ENCODE measurements at places on chromosomes 5 and 9.

GRCh38 chr5:92836855-92837755 lies 743.9 kb downstream of the NR2F1-AS1 start:
- peak; percentile 27 for DNase-seq

DNA sequence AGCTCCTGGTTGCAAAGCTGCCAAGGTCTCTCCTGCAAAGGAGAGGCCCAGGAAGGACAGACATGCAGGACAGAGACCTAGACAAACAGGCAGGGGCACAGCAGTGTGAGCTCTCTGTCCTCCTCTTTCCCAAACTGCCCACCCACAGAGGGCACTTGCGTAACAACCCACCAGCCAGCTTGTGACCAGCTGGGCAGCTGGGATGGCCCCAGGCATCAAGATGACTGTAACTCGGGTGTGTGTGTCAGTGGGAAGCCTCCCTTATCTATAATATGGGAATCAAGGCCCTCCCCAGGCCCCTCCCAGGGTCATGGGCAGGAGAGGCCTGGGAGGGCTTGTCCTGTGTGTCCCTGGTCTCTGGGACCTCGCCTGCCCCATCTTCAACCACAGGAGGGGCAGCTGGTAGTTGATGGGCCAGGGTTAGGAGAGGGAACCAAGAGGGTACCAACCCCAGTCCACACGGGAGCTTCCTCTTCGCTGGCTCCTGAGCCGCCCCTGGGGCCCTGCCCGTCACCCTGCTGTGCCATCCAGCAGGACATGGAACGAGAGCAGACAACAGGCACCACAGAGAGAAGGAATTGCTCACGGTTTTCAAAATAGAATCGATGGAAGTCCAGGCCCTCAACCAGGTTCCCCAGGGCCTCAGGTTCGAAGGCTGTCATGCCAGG lies 37.9 kb downstream of the SLC6A7 start:
- no peak for DNase-seq

DNA sequence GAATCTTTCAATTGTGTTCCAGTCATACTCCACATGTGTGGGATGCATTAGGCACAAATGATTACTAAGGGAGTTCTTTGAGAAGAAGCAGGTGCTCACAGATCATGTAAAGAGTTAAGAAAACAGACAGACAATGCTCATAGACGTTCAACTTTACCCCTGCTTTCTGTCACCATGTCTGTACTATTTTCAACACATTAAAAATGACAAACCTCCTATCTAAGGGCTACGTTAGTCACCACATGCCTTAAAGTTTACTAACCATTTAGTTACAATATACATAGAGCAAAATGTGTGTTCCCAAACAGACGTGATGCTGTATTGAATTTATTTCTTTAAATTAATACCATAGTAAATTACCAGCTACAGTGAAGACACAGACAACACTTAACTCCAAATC lies 435.9 kb downstream of the HCN1 start:
- DNase-seq: no peak

- DNase-seq: no peak
Observed at GRCh38 chr5:137212471-137212870, 286.7 kb downstream of the SPOCK1 start.

DNA sequence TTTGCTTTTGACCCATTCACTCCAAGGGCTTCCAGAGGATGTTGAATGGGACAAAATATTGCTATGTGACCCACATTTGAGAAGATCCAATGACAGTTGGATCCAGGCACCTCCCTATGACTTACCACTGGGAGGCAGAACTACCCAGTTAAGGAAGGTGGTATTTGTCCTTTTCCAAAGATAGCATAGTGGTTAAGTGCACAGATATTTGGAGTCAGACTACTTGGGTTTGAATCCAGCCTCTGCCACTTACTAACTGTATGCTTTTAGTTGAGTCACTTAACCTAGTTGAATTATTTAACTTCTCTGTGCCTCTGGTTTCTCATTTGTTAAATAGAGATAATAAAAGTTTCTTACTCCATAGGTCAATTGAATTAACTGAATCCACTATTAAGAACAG lies 74.5 kb upstream of the PALM2AKAP2 start:
- no peak for DNase-seq

GRCh38 chr9:72349240-72349639 lies 15.8 kb downstream of the ZFAND5 start:
- DNase-seq: no peak

- no peak for DNase-seq
Observed at GRCh38 chr9:88196142-88196790, 58.0 kb upstream of the SPATA31C2 start.

DNA sequence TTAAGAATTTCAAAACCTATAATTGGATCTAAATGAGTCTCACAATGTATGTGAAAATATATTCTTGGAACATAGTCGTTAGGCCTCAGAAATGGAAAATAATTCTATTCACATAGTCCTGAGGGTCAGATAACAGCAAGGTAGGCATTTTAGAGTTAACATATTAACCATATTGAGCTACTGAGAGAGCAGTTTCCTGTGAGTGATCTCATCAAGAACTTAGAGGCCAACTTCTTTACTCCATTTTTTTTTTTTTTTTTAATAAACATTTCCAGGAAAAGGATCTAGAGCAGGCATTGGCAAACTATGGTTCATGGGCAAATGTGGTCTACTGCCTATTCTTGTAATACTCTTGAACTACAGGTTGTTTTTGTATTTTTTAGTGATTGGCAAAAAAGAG lies 26.6 kb downstream of the RAB24 start:
- no peak for DNase-seq

- no peak for DNase-seq
Observed at GRCh38 chr9:20220286-20220685, 402.0 kb downstream of the MLLT3 start.

DNA sequence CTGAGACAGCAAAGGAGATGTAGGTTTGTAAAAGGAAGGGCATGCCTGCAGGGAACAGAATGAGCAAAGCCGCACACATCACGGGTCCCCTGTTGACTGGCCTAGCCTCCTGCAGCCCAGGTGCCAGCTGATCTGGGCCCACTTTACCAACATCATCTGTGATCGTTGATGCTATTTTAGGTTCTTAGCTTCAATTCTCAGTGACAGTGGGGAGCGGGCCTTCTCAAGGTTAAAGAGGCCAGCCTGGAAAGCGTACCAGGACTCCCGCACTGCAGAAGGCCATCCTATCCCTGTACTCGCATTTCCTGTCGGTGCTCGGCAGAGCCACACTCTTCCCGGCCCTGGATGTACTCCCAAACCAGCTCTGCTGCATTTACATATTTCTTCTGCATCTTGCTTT lies 213.5 kb upstream of the IRX1 start:
- DNase-seq: no peak

- no peak for DNase-seq
Observed at GRCh38 chr5:132510076-132510475, 19.5 kb upstream of the IRF1 start.

GRCh38 chr9:8821910-8822666 lies 1022.5 kb upstream of the DMAC1 start:
- no peak for DNase-seq

DNA sequence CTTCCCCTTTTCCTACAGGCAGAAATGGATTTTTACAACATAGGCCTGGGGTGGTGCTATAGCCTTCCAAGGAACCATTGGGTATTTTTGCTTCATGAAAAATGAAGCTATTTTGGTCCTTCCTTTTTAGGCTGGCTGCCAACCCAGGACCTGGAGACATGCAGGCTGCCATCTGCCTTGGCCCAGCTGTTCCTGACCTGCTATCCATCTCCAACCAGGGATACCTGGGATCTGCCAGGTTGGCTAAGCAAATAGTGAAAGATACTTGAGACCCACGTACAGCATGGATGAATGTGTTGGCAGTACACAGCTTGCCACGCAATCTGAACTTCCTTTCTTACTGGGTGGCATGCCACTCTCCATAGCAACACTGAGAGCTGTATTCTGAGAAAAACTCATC lies 31.1 kb downstream of the MRPS27 start:
- no peak for DNase-seq

GRCh38 chr9:105861972-105862371 lies 167.6 kb downstream of the TMEM38B start:
- no peak for DNase-seq

DNA sequence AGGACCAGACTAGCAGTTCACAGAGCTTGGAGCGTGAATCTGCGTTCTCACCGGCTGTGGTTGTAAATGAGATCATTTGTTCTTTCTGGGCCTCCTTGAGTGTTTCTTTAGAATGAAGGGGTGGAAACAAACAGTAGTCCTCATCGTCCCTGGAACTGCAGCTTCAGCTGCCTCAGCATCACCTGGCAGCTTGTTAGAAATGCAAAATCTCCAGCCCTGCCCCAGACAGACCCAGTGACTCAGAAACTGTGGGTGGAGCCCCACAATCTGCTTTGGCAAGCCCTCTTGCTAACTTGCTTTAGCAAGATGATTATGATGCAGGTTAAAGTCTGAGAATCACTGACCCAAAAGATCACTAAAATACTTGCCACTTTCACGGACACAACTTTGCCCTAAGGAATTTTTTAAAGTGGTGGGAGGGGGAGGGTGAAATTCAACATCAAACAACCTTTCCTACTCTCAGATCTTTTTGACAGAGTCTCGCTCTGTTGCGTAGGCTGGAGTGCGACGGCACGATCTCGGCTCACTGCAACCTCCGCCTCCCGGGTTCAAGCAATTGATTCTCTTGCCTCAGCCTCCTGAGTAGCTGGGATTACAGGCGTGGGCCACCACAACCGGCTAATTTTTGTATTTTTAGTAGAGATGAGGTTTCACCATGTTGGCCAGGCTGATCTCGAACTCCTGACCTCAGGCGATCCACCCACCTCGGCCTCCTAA lies 86.0 kb downstream of the BRINP1 start:
- no peak for DNase-seq

DNA sequence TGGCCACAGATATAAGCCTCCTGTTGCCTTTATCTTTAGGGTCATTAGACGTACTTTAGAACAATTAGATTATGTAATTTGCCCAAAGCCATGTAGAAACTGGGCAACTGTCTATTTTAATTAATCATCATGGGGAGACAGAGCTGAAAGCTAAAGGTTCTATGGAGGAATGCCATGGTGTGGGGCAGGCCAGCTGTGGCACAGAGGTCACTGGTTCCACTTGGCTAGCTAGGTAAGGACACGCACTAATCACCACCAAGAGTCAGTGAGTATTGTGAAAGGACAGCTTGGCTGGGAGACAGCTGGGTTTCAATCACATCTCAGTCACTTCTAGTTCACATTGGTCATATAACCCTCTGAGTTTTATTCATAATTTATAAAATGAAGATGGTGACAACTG lies 81.7 kb downstream of the HMHB1 start:
- DNase-seq: no peak

DNA sequence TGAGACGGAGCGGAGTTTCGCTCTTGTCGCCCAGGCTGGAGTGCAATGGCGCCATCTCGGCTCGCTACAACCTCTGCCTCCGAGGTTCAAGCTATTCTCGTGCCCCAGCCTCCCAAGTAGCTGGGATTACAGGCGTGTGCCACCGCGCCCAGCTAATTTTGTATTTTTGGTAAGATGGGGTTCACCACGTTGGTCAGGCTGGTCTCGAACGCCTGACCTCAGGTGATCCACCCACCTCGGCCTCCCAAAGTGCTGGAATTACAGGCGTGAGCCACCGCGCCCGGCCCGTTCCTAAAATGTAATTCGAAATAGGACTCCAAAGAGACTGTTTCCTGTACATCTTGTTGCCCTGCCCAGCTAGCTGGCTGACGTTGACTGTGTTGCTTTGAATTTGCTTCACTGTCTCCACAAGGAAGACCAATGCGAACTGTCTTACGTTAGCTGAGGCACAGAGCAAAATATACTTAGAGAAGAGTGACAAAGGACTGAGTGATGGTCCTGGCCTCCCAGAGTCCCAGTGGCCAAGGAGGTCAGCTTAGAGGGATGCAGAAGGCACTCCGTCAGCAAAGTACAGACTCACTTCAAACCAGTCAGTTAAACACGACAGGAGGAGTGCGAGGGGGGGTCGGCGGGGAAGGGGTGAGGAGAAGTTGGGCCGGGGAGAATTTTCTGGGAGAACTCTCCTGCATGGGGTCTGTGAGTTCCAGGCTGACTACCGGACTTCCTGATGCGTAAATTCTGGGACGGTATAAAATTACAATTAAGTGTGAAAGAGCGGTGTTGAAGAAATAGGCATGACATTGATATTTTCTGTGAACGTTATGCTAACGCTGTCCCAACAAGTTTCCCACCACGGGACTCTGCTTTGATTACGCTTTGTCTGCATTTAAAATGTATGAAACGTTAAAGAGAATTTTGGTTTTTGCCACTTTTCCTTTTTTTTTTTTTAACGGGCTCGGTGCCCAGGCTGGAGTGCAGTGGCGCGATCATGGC lies 6.8 kb upstream of the TRIM41 start:
- DNase-seq: no peak

GRCh38 chr9:106529616-106530015 lies 333.4 kb upstream of the ZNF462 start:
- no peak for DNase-seq

DNA sequence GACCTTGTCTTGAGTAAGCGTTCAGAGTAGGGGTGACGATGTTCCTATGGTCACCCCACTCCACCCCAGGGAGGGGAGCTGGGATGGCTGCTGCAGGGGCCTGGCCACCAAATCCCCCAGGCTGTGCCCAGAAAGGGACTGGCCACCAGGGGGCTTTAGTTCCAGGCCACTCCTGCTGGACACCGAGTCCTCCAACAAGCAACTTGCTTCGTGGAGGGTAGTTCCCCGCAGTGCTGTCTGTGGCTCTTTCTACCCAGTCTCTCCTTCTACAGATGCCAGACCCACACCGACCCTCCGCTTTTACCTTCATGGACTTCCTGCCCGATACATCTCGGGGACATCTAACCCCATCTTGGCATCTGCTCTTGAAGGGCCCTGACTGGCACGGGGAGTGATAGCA lies 35.7 kb upstream of the GABRP start:
- no peak for DNase-seq

DNA sequence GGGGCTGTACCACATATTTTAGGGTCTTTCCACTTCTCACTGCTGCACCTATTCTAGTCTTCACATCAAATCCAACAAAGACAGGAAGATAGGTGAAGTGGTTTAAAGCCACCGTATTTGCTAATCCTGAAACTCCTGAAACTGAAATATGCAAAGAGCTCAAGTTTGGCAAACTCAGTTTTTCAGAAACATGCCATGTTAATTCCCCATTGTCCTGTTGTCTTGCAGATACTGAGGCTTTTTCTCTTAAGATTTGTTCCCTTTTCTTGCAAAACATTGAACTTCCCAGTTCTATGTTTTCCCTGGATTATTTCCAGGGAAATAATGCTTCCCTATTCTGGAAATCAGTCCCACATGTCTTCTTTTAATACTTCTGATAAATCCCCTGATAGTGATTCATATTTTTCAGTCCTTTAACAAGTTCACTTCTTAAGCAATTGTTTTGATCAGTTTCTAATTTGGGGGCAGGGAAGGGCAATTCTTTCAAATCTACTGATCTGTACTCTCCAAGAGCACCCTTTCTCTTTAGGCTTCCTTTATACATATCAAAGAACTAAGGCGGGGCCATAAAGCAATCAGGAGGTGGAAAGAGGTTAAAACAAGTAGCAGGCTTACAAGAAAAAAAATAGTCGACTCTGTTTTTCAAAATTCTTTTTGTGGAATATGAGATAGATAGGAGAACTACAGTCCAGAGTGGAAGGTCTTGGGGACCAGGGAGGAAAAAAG lies 648.5 kb downstream of the BNC2 start:
- no peak for DNase-seq

Measured in amniotic stem cell (primary cell).